ENCODE measurements at places on chromosomes 6 and 20.

DNA sequence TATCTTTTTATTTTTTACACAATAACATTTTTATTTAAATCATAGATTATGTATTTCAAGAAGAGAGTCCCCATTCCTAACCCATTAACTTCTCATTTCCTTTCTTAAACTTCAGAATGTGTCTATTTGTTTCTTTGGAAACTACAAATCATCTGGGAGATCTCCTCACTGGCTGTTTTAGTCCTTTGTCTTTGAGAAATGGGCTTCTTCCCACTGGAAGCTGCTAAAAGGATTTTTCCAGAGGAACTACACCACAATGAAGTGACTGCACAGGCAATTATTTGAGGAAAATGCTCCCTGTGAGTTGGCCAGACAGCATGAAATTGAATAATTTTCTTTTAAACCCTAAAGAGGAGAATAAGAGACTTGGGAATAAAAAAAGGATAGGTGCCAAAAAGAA, 119.1 kb downstream of the TENT5A start:
- H3K27me3 ChIP-seq: no peaks in the 10 kb centered on the region
- DNase-seq: no peak
- no peak overlapping the region for H3K4me3 ChIP-seq
- H3K27ac ChIP-seq: no peak overlapping the region
- H3K4me1 ChIP-seq: no peaks in the 10 kb centered on the region
- H3K36me3 ChIP-seq: no peaks in the 10 kb centered on the region

DNA sequence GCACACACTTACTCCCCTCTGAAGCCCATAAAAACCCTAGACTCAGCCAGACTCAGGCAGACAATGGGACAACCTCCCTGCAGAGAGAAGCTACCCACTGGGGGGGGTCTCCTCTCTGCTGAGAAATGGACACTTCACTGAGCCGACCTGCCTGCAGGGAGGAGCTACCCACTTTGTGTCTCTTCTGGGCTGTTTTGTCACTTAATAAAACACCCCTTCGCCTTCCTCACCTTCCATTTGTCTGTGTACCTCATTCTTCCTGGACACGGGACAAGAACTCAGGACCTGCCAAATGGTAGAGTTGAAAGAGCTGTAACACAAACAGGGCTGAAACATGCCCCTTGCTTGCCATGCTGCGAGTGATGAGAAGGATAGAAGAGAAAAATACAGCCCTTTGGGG, 151.7 kb upstream of the HDDC2 start:
- no peak for DNase-seq
- peaks cover 1% of the 10 kb centered on the region for H3K36me3 ChIP-seq
- no peak overlapping the region for H3K4me3 ChIP-seq
- H3K27ac ChIP-seq: no peak overlapping the region

DNA sequence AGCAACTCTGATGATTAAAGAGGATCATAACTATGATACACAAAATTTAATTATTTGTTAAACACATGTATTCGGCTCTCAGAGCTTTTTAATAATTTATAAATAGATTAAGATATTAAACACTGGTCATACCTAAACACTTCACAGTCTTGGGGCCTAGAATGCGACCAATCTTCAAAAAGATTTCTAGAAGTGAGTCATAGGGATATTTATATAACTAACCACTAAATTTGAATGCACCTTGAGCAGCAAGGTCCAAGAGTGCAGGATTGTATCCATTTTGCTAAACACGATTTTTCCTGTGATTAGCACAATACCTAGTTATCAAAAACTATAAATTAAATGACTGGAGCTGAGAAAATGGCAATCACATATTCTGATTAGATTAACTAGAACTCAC, 709.3 kb downstream of the EPHA7 start:
- H3K36me3 ChIP-seq: no peaks in the 10 kb centered on the region
- no peak for DNase-seq
- no peaks in the 10 kb centered on the region for H3K4me1 ChIP-seq
- H3K27me3 ChIP-seq: no peaks in the 10 kb centered on the region
- no peak overlapping the region for H3K4me3 ChIP-seq

GRCh38 chr6:70738028-70738427, 70.3 kb downstream of the SMAP1 start:
- no peak for DNase-seq
- H3K4me1 ChIP-seq: peaks cover 43% of the 10 kb centered on the region
- H3K27ac ChIP-seq: no peak overlapping the region

- no peaks in the 10 kb centered on the region for H3K4me1 ChIP-seq
- H3K27ac ChIP-seq: no peak overlapping the region
- no peak overlapping the region for H3K4me3 ChIP-seq
- no peaks in the 10 kb centered on the region for H3K36me3 ChIP-seq
These were observed 677.4 kb upstream of the CHD6 start for GRCh38 chr20:42295592-42295991.

- H3K27me3 ChIP-seq: no peaks in the 10 kb centered on the region
- DNase-seq: no peak
- no peaks in the 10 kb centered on the region for H3K36me3 ChIP-seq
- no peak overlapping the region for H3K27ac ChIP-seq
These were observed 111.0 kb downstream of the TBC1D7 start for GRCh38 chr6:13217206-13217905.

- H3K36me3 ChIP-seq: no peaks in the 10 kb centered on the region
- no peaks in the 10 kb centered on the region for H3K27me3 ChIP-seq
- peaks cover 30% of the 10 kb centered on the region for H3K4me1 ChIP-seq
These were observed 6.0 kb downstream of the RNF24 start for GRCh38 chr20:4009309-4009708.

- H3K27me3 ChIP-seq: peaks cover 56% of the 10 kb centered on the region
- H3K4me1 ChIP-seq: peaks cover 14% of the 10 kb centered on the region
- peaks cover 2% of the 10 kb centered on the region for H3K36me3 ChIP-seq
These were observed 3.0 kb upstream of the CCN2 start for GRCh38 chr6:131954059-131954774.

- DNase-seq: no peak
- H3K4me3 ChIP-seq: no peak overlapping the region
- no peaks in the 10 kb centered on the region for H3K4me1 ChIP-seq
- H3K36me3 ChIP-seq: peaks cover 1% of the 10 kb centered on the region
- no peak overlapping the region for H3K27ac ChIP-seq
These were observed 122.8 kb downstream of the CLVS2 start for GRCh38 chr6:123118811-123119210.

DNA sequence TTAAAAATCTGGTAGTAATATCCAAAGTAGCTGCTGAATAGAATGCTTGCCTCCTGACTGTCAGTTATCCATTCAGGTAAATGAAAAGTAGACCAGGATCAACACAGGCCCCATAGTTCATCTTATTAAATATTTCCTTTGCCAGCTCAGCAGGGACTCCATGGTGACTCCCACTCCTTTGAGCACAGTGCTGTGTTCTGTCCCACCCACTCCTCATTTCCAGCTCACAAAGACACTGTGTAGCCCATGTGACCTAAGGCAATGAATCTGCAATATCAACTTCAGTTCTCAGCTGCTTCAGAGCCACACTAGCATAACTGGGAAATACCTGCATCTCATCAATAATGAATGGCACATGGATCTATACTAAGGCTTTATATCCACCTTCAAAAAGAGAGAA, 189.5 kb upstream of the MANEA start:
- H3K4me3 ChIP-seq: no peak overlapping the region
- H3K4me1 ChIP-seq: no peaks in the 10 kb centered on the region
- no peaks in the 10 kb centered on the region for H3K27me3 ChIP-seq

DNA sequence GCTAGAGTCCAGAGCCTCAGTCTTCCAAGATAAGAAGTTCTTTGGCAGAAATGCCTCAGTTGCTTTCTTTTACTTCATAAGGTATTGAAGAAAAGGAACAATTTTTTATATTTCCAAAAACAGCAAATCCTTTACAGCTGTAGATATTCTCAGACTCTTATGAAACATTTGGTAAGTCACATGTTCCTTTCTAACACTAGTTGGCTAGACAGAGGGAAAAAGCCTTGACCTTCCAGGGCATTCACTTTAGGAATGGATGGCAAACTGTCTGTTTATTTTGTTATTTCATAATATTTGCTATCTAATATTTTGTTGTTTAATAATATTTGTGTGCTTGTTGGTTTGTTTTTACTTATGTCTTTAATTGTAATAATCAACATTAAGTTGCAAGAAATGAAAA, 140.8 kb downstream of the PTPRK start:
- H3K27me3 ChIP-seq: no peaks in the 10 kb centered on the region
- DNase-seq: no peak
- H3K36me3 ChIP-seq: peaks cover 8% of the 10 kb centered on the region
- H3K4me3 ChIP-seq: no peak overlapping the region
- H3K27ac ChIP-seq: no peak overlapping the region
- no peaks in the 10 kb centered on the region for H3K4me1 ChIP-seq

DNA sequence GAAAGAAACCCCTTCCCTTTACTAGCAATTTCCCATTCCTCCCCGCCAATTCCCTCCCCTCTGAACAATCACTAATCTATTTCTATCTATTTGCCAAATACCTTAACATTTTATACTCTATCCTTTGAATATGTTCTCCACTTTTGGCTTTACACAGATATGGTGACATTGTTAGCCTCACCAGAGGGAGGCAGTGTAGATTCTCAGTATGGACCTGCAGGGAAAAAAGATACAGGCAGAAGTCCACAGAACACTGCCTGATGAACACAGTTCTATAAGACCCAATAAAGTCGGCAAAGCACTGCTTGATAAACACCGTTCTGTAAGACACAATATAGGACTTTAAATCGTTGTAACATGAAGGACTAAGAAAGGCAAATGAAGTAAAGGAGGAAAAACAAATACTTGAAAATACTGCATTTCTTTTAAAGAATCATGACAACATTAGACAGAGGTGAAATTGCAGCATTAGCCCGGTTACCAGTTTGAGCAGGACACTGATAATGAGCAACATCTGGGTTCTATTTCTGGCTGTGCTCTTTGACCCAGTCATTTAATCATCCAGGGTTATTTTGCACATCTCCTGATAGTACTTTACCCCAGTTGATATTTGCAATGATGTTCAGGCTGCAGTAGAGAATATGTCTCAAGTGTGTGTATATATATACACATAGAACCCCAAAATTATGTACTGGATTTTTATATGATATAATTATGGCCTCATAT, 296.8 kb downstream of the UTRN start:
- H3K4me1 ChIP-seq: peaks cover 44% of the 10 kb centered on the region
- peak; percentile 30 for DNase-seq
- H3K27me3 ChIP-seq: no peaks in the 10 kb centered on the region

DNA sequence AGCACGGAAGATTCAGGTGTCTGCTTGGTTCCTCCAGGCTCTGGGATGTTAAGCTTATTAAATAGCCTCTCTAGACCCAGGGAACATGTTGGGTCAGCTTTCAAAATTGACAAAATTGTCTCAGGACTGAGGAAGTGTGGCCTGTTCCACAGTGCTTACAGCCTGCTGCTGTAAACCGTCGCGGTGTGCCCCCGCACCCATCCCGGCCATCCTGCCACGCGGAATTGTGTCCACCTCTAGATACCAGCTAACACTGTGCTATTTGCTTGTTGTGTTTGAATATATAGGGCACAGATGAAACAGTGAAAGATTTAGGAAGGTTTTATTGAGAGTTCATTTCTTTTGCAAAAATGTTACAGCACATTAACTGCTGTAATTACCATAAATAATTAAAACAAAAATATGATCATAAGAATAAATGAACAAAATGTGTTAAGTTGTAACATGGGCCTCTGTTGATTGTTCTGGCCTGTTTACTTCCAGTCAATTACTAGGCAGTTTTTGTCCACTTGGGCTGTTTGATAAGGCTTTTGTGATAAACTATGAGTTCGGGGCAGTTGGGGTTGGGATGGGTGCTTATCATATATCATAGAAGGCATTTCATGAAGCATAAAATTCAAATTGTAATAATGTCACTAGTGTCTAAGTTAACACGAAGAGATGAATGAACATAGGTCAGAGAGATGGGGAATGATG, 77.4 kb downstream of the ARID1B start:
- no peaks in the 10 kb centered on the region for H3K27me3 ChIP-seq
- no peak for DNase-seq
- H3K4me3 ChIP-seq: no peak overlapping the region
- no peaks in the 10 kb centered on the region for H3K36me3 ChIP-seq
- peaks cover 77% of the 10 kb centered on the region for H3K4me1 ChIP-seq

GRCh38 chr6:84771756-84772356, 7.5 kb upstream of the TBX18 start:
- no peak overlapping the region for H3K4me3 ChIP-seq
- H3K27me3 ChIP-seq: peaks cover 85% of the 10 kb centered on the region
- no peak for DNase-seq
- H3K4me1 ChIP-seq: peaks cover 10% of the 10 kb centered on the region
- no peak overlapping the region for H3K27ac ChIP-seq
